ENCODE measurements at places on chromosomes 1 and 21. TPM values are rescaled to one million over a fixed set of nuclear protein-coding genes. Genes with fewer than 3 reads are reported as not detected.

DNA sequence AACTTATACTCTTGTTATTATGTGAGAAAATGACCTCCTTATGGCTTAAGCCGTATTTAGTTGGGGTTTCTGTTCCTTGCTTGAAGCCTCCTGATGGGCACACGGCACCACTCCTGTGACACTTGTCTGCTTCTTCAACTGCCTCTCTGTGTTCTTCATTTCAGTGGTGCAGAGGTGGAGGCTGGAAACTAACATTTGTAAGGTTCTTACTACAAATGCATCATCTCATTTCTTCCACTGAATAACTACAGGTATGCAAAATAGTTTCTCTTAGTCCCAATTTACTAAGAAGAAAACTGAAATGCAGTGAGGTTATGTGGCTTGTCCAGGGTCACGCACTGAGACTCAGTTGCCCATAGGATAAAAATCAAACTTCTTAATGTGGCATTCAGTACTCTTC is 23.6 kb upstream of the ZNF362 start:
- no peak for DNase-seq

- no peak for DNase-seq
Measured at GRCh38 chr1:226658546-226659125, 80.4 kb downstream of the ITPKB start.

DNA sequence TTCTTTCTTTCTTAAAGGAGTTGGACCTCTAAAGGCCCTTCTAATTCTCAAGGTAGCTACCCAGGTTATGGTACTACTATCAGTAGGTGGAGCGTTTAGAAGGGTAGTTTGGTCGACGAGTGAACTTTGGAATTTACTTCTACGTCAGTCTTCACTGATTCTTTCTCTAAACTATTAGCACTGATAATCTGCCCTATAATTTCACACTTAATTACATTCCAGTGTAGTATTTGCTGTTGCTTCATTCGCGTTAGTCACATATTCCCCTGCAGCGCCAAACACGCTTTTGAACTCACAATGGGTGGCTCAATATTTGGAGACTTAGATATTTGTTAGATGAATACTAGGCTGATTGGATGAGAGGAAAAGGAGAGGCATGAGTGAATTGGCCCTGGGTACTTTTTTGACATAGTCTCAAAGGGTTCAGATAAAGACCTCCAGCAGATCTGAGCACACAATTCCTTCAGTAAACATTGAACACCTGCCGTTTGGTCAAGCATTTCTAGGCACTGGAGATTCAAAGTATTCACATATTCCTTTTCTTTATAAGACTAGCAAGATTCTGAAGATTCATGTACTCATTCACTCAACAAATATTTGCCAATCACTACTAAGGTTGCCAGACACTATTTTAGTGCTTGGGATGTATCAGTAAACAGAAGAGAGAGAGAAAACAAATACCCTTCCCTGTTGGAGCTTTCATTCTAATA is 929 bp upstream of the FOXJ3 start:
- no peak for DNase-seq

DNA sequence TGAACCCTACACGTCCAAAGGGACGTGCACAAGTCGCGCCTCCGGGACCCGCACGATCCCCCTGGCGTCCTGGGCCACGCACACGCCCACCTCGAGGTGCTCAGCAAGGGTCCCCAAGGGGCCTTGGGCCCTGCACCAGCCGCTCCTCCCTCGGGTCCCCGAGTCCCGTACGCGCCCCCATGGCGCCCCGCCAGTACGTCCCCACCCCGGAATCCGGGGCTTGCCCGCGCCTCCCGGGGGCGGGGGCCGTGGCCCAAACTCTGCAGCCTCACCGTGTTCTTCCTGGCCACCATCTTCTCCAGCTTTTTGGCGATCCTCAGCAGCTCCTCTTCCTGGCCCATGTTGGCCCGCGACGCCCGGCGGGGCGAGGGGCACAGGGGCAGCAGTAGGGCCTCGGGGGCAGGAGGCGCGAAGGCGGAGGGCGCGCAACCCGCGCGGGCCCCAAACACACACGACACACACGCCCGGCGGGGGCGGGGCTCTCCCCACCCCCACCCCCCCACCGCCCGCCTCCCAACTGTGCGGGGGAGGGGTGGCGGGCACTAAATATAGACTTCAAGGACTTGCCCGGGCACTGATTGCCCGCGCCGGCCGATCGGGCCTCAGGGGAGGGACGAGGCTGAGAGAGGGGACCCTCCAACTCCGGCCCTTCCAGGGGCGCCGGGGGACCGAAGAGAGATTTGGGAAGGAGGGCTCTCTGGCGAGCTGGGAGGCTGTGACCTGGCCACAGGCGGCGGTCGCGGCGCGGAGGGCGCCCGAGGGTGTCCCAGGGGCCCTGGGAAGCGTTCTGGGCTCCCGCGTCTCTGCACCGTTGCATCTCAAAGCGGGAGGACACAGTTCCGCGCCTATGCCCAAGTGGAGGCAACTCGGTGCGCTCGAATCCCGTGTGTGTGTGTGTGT is at the start of gene TCEA3:
TSS of gene TCEA3 (minus strand) at position 456 of the 900 bp plus-strand sequence. CDS start at position 341, 115 bp downstream.
- peak; percentile 86 for DNase-seq

GRCh38 chr1:61487801-61488200 is 237.1 kb downstream of the TM2D1 start:
- DNase-seq, result no peak

- DNase-seq, result no peak
Measured at GRCh38 chr1:85289207-85289847, 12.9 kb upstream of the BCL10 start.

GRCh38 chr21:33828083-33828482 is 87.5 kb downstream of the ATP5PO start:
- no peak for DNase-seq

GRCh38 chr1:93729502-93729901 is 47.9 kb upstream of the BCAR3 start:
- no peak for DNase-seq

DNA sequence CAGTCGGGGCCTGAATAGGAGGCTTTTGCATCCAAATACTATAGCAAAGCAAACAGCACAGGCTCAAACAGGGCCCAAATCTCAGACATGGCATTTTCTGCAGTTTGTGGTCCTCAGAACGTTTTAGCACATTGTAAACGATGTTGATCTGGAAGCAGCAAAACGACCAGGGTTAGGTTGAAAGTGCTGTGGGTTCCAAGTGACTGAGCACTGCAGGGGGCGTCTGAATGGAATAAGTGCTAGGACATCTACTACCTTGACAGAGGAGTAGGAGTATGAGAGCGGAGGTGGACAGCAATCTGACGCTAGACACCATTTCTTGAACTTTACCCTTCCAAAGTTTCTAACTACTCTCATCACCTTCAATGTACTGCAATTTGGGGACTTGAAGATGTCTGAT is 214.9 kb downstream of the BARHL2 start:
- peak; percentile 0 for DNase-seq

- no peak for DNase-seq
Measured at GRCh38 chr1:28412731-28413130, 43.2 kb downstream of the PHACTR4 start.

DNA sequence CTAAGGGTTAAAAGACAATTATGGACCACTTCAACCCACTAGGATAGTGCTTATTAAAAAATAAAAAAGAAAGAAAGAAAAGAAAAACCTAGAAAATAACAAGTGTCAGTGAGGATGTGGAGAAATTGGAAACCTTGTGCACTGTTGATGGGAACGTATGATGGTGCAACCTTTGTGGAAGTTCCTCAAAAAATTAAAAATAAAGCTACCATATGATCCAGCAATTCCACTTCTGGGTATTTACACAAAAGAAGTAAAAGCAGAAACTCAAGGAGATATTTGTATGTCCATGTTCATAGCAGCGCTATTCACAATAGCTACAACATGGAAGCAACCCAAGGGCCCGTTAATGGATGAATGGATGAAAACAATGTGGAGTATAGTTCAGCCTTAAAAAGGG is 115.2 kb upstream of the ATP1A1 start:
- no peak for DNase-seq

GRCh38 chr1:218521414-218522169 is 176.5 kb downstream of the TGFB2 start:
- peak; percentile 38 for DNase-seq

- DNase-seq, result peak; percentile 74
Measured at GRCh38 chr1:53362851-53363642, 35.2 kb upstream of the LRP8 start.

DNA sequence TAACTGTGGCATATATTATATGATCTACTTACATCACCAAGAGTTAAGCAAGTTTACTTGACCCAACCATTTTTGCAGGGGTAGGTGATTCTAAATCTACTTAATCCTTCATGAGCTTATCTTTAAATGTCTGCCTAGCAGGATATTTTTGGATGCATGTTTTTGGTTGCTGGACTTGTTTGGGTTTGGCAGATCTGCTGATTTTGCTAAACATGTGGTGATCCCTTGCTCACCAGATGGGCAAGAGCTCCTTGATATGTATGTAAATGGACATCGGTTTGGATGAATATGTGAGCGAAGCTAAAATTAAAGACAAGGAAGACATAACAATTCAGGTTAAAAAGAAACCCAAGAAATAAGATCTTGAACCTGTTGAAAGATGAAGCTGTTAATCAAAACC is 36.7 kb downstream of the FMN2 start:
- no peak for DNase-seq

DNA sequence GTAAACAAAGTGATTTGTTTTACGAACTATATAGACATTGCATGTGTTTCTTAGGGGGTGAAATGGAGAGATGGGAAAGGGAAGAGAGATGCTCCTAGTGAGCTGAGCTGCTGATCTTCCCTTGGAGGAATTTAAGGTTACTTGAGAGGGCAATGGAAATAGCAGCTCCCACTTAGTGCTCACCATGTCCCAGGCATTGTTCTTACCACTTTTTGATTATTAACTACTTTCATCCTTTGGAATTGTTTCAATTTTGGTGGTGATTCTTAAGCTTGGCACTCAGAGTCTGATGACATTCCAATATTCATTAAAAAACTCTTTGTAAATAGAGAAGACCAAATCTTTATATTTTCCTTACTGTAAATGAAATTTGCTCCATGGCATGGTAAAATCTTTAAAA is 124.9 kb downstream of the ITSN1 start:
- DNase-seq, result no peak

DNA sequence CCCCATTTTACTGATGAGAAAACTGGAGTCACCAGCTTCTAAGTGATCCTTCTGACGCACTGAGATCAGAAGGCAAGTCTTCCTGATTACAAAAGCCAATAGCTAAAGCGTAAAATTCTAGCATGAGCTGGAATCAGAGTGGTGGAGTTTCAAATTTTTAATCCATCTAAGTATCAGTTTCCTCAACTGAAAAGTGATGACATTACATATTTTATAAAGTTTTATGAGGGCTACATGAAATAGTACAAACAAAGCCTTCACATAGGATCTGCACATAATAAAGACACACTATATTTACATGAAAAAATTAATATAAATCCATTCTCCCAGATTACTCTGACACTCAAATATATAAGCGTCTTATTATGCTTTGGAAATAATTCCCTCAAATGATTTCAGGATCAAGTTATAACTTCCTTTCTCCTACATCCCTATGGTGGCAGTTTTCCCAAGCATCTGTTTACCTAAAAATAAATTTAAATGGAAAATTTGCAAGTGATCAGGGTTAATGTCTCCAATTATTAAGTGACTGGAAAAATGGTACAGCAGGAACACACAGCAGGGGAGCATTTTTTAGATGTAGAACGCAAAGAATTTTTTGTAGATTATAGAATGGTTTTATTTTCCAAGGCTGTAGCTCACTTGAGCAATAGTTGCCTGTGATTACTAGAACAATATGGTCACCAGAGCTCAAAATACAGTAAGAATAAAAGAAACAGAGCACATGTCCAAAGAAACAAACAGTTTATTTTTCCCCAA is 490.4 kb upstream of the C1orf87 start:
- DNase-seq, result no peak

- DNase-seq, result no peak
Measured at GRCh38 chr1:227372726-227373130, 54.4 kb upstream of the CDC42BPA start.

DNA sequence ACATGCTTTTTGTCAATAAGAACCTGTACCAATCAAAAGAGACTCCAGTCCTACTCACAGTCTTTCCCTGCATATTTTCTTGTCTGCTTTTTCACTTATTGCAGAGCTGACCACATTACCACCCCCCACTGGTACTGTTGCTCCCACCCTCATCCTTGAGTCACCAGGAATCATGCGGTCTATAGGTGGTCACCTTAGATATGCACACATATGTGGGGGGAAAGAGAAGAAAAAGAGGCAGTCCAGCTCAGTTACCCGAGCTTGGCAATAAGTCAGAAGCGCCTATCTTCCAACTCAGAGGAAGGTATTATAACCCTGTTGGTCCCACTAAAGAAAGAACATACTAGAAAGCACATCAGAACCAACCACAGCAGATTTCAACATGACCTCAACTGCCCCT is 119.2 kb downstream of the SMYD2 start:
- DNase-seq, result no peak

- DNase-seq, result no peak
Measured at GRCh38 chr1:73980324-73981040, 217.5 kb downstream of the LRRIQ3 start.

GRCh38 chr1:97337250-97338030 is 583.4 kb downstream of the DPYD start:
- no peak for DNase-seq

MAPKAPK2 gene
- total RNA-seq, result 67.7 TPM

ASCL5 gene
- not detected for total RNA-seq

FAM78B gene
- 2.3 TPM for total RNA-seq

CACHD1 gene
- 69.7 TPM for total RNA-seq

TMPRSS15 gene
- total RNA-seq, result not detected

BRDT gene
- total RNA-seq, result 0.31 TPM

HSPG2 gene
- 43.5 TPM for total RNA-seq

CD2 gene
- not detected for total RNA-seq

KRTAP21-2 gene
- not detected for total RNA-seq

PRDM15 gene
- 6.7 TPM for total RNA-seq

KCNK1 gene
- total RNA-seq, result 41.6 TPM
